ENCODE measurements at places on chromosomes 5 and 9.

DNA sequence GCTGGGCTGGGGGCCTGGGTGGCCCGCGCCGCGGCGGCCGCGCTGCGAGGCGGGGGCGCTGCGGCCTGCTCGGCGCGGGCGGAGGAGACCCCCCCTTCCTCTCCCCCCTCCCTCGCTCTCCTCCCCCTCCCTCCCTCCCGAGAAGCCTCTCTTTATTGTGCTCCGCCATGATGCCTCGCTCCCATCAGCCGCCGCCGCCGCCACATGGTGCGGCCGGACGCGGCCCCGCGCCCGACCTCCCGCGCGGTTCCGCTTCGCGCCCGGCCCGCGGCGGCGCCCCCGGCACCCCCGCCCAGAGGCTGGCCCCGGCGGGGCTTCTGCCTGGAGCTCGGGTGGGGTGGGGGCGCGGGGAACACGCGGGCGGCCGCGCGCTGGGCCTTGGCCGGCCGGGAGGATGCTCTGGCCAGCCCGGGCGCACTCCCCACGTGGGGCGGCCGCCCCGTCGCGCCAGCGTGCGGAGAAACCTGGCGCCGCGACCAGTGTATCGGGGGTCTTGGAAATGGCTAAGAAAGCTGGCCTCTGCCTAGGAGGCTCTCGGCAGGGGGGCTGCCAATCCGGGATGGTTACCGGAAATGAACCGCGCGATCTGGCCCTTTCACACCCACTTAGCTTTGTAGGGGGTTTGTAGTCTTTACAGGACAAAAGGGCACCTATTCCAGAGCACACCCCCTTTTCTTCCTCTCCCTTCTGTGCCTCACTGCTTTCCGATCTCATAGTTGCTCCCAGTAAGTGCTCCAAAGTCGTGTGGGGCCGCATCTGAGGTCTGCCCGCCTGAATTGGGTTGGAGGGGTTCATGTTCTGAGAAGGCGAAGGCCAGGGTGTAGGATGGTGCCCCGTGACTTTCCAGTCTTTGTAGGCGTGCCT is 1.0 kb downstream of the SET start:
- DNase-seq = peak; percentile 33

- no peak for DNase-seq
Measured at GRCh38 chr9:87653941-87654340, 72.0 kb upstream of the CTSL start.

DNA sequence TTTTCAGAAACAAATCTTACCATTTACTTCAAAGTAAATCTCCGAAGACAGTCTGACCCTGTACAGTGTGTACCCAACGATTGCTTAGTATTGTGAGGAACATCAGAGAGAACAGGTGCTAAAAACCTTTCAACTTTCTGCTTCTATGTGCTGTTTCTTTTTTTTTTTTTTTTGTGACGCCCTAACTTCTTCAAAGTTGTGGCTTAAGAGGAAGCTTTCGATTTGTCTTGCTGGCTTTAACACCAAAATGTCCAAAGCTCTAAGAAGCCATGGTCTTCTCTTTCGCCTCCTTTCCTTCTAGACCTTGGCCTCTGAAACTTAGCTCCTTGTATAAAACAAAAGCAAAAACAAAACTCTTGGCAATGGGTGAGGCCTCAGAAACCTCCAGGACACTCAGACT is 1.2 kb downstream of the TNFSF8 start:
- no peak for DNase-seq

DNA sequence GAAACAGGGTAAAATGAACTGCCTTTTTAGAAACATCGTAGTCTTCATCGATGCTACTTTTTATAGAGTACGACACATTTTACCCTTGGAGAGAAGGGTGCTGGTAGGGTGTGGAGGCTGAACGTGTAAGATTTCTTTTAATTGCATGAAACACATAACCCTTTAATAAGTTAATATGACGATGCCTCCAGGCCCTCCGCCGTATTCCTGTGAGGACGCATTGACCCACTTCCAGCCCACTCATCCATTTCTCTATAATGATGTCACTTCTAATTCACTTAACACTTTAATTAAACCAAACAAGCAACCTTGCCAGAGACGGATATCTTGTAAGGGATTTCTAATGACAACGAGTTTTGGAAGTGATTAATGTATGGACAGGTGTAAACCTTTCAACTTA is 158.7 kb downstream of the IRX2 start:
- no peak for DNase-seq

DNA sequence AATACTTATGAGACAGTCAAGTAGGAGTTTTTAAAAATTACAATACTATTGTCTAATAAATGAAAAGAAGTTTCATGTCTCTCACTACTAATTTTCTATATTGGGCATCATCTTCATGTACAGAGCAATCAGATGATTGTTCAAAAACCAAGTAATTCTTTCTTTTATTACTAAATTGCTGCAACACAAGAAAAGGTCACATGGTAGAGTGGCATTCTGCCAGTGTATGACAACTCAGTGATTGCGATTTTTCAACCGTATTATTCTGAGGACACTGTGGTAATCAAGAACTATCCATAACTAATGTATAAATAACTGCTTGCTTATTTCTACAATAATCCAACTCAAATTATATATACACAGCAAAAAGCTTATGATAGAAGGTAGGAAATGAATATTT is 96.7 kb upstream of the GRHPR start:
- peak; percentile 19 for DNase-seq

DNA sequence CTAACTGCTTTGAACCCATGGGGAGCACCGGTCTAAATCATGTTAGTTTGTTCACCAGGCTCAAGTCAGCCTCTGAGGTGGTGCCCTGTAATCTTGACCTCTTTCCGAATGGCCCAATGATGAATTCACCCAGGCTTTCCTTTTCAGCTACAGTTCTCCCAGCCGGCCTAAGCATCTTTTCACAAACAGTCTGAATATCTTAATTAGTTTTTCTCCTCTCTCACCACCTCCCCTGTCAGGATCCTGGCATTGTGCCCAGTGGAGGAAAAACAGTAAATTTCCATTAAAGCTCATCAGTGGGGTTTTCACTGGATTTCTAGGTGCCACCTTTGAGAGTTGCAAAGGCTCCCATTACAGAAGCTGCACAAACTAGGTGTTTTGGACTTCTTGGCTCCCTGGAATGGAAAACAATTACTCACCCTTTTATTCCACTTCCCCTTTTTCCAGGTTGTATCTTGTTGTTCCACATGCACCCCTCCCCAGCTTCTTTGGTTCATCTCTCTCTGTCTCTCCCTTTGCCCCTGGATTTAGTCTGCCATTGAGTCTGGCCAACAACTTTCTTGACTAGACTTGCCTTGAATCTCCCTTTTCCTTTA is 69.4 kb upstream of the ADAMTSL1 start:
- DNase-seq = no peak

GRCh38 chr5:8906303-8906967 is 639.4 kb downstream of the SEMA5A start:
- DNase-seq = peak; percentile 96

DNA sequence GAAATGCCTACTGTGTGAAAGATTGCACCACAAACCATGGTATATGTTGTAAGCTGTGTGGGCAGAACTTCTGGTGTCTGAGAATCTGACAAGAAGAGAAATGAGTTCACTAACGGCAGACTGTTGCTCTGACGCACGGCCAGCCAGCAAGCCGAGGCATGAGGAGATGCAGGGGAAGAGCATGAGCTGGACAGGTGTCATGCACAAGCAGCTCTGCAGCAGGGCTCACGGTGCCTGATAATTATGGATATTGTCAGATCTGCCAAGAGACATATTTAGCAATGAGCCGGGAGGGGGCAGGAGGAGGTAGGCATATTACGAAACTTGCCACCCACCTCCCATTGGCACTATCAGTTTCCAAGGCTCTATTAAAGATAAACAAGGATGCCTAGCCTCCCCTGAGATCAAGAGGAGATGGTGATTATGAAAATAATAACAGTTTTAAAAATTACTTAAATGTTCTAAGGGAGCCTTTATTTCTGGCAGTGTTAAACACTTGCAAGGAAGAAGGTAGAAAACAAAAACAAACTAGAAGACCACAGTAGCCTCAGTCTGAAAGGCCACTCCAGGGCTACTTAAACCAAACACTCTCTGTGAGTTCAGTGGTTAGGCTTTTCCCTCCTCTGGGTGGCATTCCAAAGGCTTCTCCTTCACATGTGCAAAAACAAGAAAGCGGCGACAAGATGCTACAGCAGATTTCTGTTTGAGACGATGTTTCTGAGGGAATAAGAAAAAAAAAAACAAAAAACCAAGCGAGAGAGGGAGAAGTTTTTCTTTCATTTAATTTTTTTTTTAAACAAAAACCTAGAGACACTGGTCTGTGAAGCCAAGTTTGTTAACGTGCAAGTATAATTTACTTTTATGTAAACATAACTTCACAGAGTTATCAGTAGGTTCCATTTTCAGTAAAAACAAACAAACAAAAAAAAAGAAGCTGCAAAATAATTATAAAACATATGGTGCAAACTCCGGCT is 339.5 kb downstream of the BNC2 start:
- DNase-seq = peak; percentile 98
